ENCODE measurements at places on chromosomes 11 and 22.

DNA sequence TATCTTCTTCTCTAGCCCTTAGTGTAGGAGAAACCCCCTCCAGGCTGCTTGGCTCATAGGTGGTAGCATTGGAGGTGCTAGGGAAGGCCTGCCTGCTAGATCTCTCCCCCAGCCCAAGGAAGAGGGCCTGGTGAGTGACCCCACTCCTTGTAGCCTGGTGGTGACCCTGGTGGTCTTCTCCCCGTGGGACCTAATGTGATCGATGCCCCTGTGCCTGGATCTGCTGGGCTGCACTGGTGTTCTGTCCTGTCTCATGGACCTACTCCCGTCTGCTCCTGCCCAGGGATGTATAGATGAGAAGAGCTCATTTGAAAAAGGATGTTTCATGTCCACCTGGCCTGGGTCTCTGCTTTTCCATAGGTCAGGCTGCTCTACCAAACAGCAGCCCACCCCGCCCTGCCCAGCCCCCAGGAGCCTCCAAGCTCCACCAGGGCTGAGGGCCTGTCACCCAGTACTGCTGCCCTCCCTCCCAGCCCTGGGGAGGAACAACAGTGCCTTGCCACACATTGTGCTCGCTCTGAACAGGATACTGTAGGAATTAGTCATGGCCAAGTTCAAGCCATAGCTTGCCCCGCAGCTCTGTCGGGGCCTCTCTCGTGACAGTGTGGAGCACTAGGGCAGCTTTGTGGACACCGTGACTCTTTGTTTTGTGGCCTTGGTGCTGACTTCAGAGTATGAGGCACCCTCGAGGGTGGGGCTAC is 19.7 kb downstream of the SLC37A2 start:
- no peak for DNase-seq

DNA sequence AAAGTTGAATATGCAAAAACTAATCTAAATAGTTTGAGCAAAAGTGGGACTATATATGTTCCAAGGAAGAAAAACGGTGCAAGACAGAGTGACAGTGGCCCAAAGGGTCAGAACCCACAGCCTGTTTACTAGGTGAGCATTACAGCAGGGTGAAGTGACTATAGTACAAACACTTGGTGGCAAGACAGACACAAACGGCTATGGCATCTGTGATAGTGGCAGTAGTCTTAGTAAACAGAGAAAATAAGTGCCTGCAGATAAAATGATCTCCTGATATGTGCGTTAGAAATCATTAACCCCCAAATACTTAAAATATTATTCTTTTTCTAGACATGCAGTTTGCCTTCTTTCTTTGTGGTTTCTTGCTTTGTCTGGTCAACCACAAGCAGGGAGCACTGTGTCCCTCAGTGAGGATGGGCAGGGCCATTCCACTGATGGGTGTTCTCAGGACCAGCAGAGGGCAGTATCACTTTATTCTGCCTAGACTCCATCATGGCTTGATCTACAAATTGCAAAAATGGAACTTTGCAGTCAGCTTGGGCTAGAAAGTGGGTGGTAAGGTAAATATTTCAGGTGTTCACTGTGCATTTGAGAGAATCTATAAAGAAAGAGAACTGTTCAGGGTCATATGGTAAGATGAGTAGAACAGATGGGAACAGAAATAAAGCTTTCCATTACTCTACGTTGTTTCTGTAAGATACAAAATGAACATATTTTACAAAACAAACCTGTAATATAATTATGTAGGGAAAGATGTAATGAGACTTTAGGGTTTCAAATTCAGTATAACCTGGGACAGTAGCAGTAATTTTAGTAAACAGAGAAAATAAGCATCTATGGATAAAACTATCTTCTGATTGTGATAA is 198.2 kb downstream of the SWAP70 start:
- DNase-seq: peak; percentile 30

DNA sequence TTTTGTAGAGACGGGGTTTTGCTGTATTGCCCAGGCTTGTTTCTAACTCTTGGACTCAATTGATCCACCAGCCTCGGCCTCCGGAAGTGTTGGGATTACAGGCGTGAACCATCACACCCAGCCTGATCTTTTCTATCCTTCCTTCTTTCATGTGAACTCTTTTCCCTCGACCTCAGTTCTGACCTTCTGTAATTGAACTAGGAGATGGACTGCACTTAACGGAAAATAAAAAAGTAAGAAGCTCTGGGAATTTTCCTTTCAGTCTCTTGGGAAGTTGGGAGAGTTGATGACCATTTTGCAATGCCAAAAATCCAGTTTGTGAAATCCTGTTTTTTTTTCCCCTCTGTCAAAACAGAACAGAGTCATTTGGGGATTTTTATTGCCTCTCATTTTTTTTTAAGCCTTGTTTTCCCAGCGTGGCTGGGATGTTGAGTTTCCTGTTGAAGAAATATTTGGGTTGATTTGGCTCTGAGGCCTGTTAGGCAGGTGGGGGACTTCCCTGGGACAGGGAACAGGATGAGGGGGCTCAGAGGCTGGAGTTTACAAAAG is 26.9 kb upstream of the CYB5R3 start:
- no peak for DNase-seq

DNA sequence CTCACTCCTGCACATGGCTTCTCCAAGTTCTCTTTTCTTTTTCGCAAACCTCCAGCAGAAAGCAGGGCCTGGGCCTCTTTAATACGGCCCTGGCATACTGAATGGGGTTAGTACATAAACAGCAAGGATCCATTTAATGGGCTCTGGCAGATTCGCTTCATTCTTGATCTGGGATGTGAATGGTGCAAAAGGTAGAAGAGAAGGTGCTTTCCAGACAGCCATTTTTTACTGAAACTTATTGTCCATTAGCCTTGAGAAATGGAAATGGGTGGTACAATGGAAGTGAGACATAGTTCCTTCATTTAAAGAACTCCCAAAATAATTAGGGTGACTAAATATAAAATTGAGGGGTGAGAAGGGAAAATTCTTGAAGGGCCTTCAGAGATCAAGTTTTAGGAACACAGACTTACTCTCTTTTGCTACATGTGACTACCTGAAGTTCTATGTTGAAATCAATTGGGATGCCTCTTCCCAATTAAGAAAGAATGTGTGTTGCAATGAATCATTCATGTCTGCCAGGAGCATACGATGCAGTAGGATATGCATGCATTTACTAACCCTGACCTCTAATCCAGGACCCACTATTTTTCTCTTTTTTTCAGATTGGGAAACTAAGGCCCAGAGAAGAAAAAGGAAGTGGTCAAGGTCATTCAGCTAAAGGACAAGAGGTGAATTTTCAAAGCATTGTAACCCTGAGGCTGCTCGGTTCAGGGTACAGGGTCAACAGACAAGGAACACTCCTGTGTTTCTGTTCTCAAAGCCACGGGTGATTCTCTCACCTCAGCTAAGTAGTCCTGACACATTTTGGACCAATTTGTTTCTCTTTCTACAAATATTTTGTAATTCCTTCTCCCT is 144.1 kb downstream of the BBOX1 start:
- no peak for DNase-seq

DNA sequence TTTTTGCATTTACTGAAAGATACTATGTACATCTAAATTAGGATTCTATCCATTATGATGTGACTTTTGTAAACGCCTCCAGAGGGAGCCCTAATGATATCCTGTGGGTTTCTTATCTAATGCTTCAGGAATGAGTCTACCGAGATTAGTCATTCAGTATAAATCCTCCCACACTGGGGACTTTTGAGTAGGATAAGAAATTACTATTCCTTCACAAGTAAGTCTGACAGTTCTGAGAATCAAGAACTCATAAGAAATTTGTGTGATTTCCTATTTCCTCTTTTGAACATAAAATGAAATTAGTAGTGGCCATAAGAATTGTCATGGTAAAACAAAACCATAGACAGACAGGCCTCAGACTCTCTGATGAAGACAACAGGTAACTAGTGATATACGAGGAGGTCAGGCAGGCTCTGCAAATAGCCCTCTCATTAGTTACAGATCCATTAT is 10.0 kb upstream of the OR5M1 start:
- no peak for DNase-seq

GRCh38 chr11:7668464-7668863 is 4.8 kb downstream of the CYB5R2 start:
- DNase-seq: no peak

GRCh38 chr11:46381819-46382645 is 563 bp downstream of the MDK start:
- DNase-seq: peak; percentile 38

DNA sequence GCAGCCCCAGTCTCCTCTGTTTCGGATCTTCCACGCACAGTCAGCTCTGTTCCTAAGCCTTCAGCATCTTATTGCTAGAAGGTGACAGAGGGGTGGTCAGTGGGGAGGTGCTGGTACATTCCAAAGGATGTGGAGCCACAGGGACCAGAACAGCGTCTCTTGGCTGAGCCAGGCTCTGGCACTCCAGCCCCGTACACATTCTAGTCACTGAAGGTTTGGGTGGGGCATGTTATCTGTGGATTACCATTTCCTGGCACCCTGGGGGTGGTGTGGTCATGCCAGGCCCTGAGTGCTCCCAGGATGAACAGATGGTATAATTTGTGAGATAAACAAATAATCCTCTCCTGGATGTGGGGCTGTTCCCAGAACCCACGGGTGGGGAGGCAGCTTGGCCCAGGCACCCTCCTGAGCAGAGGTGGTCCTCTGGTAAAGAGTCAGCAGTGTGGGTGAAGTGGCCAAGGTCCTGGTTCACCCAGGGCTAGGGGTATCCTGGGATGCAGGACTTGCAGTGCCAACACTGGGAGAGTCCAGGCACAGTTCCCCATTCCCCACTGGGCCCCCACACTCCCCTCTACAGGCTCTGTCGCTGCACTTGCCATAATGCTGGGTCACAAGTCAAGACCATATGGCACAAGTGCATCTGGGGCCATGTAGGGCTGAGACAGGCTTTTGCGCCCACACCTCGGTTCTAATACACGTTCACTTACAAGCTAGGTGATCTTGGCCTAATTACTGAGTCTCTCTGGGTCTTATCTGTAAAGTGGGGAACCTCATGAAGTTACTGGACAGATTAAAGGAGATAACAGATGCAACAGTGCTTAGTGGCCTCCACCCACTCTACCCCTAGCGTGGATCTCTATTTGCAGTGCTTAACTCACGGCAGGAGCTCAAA is 33.0 kb downstream of the DKK3 start:
- DNase-seq: no peak

DNA sequence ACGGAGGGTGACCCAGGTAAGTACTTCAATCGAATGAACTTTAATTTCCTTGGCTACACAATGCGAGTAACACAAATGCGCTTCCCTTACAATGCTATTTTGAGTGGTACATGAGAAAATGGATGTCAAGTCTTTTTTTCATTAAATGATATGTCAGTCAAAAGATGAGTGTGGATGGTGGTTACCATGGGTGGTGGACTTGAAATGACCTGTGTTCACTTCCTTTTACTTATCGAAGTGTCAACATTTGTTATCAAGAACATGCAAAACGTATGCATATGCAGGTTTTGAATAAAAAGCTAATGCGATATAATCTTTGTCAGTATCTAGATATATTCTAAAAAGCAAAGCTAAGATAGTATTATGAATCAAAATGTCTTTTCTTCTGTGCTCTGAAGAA is 8.8 kb upstream of the APOL5 start:
- no peak for DNase-seq

GRCh38 chr11:47021965-47022364 is 85.4 kb downstream of the CSTPP1 start:
- DNase-seq: no peak

DNA sequence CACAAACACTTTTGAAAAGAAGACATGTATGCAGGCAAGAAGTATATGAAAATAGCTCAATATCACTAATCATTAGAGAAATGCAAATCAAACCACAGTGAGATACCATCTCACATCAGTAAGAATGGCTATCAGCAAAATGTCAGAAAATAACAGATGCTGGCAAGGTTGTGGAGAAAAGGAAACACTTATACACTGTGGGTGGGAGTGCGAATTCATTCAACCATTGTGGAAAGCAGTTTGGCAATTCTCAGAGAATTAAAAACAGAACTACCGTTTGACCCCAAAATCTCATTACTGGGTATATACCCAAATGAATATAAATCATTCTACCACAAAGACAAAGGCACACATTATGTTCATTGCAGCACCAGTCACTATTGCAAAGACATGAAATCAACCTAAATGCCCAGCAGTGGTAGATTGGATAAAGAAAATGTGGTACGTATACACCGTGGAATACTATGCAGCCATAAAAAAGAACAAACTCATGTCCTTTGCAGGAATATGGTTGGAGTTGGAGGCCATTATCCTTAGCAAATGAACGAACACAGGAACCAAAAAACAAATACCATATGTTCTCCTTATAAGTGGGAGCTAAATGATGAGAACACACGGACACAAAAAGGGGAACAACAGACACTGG is 18.5 kb downstream of the MMP13 start:
- DNase-seq: no peak

- no peak for DNase-seq
Observed at GRCh38 chr11:91066456-91067047, 843.7 kb upstream of the CHORDC1 start.

GRCh38 chr11:102485095-102485722 is 32.6 kb upstream of the TMEM123 start:
- no peak for DNase-seq

DNA sequence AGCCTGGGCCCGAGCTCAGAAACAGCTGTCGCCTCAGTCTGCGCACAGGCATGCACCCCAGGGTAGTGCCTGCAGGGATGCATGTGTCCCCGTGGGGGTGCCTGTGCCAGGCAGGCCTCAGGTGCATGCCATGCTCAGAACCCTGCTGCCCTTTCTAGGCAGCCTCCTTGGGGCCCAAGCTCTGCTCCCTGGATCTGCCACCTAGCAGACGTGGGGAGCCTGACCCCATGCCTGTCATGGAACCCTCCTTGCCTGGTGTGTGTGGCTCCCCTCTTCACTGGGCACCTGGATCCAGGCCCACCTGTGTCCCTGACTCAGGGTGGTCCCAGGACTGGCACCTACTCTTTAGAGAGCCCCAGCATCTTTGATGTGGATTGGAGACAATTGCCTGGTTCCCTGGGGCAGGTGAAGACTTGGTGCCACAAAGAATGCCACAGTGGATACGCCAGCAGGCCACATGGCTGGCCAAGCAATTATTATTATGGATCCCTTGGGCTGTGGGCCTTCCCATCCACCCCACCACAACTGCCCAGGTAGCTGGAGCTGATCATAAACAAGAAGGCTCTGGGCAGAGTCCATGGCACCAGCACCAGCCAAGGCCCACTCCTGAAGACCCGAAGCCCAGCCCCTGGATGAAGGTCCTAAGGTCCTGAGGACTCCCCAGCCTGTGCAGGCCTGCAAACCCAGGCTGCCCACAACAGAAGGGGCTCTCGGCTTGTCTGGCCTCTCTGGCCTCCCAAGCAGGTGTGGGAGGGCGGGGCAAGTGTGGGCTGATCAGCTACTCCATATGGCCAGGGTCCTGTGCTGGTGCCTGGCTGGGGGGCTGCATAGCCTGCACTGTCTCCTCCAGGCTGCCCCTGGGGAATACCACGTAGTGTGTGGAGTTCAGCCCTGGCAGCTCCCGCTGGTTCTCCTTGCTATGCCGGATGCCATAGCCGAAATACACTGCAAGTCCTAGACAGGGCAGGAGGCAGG is 3.8 kb downstream of the SLC7A4 start:
- DNase-seq: no peak
